ENCODE measurements at places on chromosomes 2 and 18.

GRCh38 chr2:157932480-157933159 lies 56.5 kb upstream of the ACVR1 start:
- DNase-seq = no peak

DNA sequence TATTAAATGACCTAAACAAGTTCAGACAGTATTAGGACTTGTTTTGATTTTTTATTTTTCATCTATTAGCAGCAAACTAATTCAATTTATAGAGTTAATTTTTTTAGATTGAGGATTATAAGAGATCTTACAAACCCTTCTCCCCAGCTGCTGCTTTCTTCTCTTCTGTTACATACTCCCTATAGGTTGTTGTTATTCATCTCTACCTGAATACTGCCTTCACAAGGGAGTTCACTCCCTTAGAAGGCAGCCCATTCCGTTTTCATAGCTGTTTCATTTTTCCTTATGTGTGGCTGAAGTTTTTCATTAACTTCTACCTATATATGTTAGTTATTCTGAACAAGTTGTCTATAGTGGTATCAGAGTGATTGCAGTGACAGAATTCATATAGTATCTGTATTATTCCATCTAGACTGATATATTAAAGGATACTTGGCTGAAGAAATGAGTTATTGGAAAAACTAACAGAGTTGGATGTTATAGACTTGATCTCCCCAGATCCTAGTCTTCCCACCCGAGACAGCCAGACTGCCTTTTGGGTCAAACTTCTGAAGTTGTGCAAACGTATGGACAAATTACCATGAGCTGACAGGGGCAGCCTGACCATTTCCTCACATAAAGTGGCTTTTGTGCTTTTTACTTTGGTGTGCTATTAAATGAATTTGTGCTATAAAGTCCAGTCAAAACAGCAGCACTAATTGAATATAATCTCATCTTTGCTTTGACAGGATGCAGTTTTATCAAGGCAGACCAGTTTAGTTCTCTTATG lies 8.7 kb downstream of the GLS start:
- no peak for DNase-seq

GRCh38 chr2:201263779-201264178 lies 3.4 kb downstream of the CASP8 start:
- DNase-seq = no peak

GRCh38 chr18:9994026-9994570 lies 80.3 kb downstream of the VAPA start:
- DNase-seq = no peak

- DNase-seq = no peak
These were observed 233.0 kb downstream of the NEDD4L start for GRCh38 chr18:58276789-58277739.

DNA sequence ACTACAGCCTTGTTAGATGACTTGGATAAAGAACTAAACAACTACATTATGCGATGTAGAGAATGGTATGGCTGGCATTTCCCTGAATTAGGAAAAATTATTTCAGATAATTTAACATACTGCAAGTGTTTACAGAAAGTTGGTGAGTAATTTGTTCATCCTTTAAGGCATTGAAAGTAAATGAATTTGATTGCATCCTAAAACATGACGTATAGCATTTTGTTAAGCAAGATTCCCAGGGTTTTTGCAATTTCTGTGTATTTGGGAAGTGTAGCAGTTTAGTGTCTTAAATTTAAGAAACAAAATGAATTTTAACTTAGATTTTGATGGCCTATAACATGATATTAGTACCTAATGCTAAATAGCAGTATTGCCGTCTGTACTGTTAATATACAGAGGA lies 24.8 kb downstream of the NOP58 start:
- no peak for DNase-seq

- no peak for DNase-seq
These were observed 234.3 kb upstream of the LYPD1 start for GRCh38 chr2:132904142-132904842.

GRCh38 chr2:68993660-68994059 lies 19.2 kb downstream of the GKN1 start:
- no peak for DNase-seq

DNA sequence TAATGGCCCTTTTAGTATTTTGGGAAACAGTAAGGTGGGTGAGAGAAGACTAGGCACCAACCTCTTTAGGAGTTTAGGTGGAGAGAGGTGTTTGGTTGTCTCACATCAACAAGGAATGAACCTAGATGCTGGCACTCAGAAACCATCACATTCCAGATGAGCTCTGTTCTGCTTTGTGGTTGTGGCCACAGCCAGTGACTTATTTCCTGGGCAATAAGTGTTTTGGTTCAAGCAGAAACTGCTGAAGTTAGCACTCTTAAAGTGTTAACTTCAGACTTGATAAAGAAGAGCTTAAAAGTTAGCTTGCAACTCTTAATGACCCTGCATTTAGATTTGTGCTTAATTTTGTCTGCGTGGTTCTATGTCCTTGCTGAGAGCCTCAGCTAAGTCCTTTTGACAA lies 929.2 kb downstream of the SLC4A3 start:
- no peak for DNase-seq

DNA sequence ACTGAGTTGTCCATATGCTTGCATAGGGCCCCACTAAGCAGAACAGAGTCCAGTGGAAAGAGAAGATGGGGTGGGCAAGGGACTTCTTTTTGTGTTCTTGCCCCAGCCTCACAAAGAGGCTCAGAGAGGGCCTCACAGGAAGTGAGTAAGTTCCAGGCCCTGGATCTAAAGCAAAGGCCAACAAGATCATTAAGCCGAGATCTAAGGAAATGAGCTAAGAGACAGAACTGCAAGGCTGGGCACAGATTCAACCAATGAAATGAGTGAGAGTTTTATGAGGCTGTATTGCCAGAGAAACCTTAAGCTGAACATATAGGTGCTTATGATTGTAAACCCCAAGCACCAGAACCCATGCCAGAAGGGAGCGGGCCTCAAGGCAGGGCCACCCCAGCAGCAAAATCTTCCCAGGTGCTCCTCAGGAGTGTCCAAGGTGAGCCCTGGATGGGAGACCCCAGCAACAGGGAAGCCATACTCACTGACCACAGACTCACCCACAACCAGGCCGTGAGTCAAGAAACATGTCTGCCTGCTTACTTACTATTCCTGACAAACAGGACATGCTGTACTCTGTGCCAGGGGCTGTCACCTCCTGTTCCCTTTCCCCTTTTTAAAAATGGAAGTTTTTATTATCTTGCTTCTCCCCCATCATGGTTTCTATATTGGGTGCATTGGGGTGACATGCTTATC lies 40.2 kb downstream of the SLC14A1 start:
- no peak for DNase-seq

DNA sequence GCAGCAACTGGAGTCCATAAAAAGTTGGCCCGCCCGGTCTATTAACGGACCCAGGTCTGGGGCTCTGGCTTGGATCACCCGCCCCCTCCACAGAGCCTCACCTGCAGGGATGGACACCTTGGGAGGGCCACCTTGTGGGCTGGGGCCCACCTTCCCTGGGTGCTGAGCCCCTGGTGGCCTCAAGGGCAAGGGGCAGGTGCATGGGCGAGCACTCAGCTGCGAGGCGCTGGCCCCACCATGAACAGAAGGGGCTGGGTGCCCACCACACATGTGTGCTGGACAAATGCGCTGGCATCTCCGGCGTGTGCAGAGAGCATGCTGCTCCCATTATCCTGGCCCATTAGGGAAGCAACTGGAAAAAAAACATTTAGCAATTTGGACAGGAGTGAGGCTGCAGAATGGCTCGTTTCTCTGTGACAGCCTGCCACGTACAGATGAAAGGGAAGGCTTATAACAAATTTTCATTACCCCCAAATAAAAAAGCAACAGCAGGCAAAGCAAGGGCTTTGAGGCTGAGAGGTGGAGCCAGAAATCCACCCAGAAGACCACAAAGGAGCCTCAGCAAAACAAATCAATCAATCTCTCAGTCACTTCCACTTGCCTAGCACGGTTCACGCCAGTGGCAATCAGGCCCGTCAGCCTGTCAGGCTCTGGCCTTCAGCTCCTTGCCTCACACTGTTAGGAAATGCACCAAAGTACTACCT lies 253.1 kb upstream of the ZNF521 start:
- no peak for DNase-seq

DNA sequence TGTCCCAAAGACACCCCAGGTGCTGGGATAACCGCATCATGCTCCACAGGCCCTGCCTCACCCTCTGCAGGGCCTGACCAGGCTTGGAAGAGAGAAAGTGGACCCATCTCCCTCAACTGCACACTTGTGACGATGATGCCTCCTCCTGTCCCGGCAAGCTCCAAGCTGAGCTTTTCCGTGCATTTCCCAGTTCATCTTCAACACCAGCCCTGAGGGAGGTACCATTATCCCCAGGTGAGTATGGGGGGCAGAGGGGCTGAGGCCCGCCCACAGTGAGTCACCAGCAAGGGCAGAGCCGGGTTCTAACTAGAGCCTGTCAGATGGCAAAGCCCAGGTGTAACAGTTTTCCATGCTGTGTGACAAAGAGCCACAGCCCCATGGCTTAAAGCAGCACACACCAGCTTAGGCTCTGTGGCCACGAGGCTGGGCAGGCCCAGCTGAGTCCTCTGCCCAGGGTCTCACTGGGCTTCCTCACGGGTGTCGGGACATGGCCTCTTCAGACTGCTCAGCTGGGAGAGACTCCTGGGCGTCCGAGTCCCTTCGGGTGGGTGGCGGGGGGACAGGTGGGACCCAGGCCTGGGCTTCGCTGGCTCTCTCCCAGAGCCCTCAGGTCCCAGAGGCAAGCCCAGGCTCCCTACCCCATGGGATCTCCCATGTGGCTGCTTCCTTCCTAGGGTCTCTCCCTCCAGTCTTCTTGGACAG lies 108.4 kb upstream of the OTOS start:
- DNase-seq = no peak

- peak; percentile 69 for DNase-seq
These were observed 27.5 kb downstream of the SIX2 start for GRCh38 chr2:44981714-44982108.

- no peak for DNase-seq
These were observed 19.3 kb upstream of the DSG3 start for GRCh38 chr18:31428211-31428610.

GRCh38 chr2:217491271-217491670 lies 511.5 kb downstream of the TNS1 start:
- DNase-seq = no peak

DNA sequence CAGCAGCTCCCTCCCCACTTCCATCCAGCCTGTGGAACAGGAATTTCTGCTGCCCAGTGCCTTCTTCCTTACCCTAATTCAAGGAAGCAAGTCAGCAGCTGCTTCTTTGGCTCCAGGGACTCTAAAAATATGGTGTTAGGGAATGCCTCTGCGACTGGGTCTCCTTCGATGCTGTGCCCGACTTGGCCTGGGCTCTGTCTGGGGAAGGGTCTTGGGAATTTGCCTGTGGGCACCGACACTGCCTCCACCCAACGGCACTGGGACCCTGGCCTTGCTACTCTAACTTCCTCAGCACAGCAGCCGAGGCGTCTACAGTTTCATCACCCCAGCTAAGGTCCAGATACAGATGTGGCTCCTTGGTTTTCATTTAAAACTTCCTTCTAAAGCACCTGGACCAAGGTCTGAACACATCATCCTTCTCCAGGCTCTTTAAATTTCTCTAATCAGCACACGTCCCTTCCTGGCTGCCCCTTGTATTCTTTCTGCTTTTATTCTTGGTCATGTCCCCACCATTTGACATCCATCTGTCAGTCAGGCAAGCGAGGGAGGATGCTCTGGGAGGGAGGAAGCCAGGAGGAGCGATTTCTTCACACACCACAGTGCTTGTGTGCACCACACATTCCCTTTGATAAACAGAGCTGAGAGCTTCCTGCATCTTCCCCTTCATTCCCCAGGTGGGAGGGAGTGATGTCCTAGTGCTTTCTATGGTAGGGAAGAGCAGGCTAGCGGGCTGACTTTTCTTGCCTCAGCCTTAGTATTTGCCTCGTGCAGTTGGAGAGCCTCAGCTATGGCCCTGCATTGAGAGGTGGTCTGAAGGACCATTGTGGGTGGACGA lies 6.8 kb downstream of the LBH start:
- no peak for DNase-seq

GRCh38 chr2:205763708-205764211 lies 81.5 kb downstream of the NRP2 start:
- no peak for DNase-seq

GRCh38 chr18:74836296-74837139 lies 238.8 kb downstream of the ZNF407 start:
- DNase-seq = peak; percentile 71

DNA sequence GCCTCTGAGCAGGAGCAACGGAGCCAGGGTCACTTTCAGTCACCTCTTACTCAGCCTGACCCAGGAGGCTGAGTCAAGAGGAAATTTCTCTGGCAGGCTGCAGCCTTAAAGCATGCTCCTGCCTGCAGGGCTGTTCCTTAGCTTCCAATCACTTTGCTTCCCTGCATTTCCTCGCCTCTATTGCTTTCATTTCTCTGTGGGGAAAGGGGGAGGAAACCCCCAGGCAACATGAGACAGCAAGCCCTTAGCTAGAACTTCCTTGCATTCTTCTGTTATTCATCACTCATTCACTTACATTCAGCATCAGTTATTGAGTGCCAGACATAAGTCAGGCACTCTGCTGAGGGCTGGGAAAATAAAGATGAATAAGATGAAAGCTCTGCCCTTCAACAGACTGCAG lies 13.0 kb downstream of the XDH start:
- no peak for DNase-seq

GRCh38 chr2:208064220-208064961 lies 39.1 kb upstream of the PLEKHM3 start:
- DNase-seq = no peak

DNA sequence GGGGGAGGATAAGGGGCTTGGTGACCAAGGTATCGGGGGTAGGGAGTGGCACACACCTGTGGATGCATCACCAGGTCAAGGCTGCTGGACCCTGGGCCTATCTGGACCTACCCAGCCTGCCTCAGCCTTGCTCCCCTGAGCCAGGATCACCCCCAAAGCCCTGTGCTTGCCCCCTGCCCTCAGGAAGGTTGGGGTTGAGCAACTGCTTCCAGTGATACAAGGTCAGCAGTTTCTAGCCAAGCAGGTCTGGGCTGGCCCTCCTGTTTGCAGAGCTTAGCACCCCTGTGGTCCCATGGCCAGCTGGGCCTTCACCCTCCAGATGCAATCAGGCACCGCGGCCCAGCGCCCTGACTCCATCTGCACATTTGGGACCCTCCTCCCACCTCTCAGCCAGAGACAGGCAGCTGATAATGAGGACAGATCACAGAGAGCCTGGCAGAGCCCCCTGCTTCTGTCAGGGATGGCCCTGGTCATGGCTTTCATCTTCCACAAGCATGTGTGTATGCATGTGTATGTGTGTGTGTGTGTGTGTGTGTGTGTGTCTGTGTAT lies 154.6 kb downstream of the TFCP2L1 start:
- DNase-seq = no peak

- no peak for DNase-seq
These were observed 2.7 kb upstream of the LRP2 start for GRCh38 chr2:169365029-169365480.

- DNase-seq = no peak
These were observed 93.9 kb downstream of the TTC32 start for GRCh38 chr2:19807866-19808265.
